ENCODE measurements at places on chromosomes 3 and 15.

GRCh38 chr3:11606090-11606784 is 37.5 kb downstream of the VGLL4 start:
- no peak for DNase-seq

- DNase-seq = no peak
Measured at GRCh38 chr3:185658504-185658912, 72.4 kb downstream of the SENP2 start.

- no peak for DNase-seq
Measured at GRCh38 chr15:65222891-65223290, 11.6 kb upstream of the CILP start.

GRCh38 chr15:47360305-47360704 is 357.0 kb upstream of the SEMA6D start:
- DNase-seq = no peak

- no peak for DNase-seq
Measured at GRCh38 chr15:90989040-90989768, 5.1 kb downstream of the PRC1 start.

DNA sequence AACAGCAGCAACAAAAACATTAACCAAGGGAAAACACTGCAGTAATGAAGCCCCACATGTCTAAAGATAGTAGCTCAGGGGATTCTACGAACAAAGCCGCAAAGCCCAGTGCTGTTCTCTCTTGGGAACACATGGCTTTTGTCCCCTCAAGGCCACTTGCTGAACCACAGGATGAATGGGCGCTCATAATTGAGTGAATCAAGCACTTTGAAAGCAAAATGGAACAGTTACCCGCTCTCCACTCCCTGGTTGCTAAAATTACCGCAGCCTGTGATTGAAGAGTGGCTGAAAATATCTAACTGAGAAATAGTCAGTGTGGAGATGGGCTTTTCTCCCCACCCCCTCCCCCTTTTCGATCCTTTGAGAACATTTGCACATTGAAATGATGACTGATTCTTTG is 39.6 kb downstream of the RASGRF1 start:
- no peak for DNase-seq

GRCh38 chr3:114435386-114436115 is 141.7 kb downstream of the TIGIT start:
- no peak for DNase-seq

DNA sequence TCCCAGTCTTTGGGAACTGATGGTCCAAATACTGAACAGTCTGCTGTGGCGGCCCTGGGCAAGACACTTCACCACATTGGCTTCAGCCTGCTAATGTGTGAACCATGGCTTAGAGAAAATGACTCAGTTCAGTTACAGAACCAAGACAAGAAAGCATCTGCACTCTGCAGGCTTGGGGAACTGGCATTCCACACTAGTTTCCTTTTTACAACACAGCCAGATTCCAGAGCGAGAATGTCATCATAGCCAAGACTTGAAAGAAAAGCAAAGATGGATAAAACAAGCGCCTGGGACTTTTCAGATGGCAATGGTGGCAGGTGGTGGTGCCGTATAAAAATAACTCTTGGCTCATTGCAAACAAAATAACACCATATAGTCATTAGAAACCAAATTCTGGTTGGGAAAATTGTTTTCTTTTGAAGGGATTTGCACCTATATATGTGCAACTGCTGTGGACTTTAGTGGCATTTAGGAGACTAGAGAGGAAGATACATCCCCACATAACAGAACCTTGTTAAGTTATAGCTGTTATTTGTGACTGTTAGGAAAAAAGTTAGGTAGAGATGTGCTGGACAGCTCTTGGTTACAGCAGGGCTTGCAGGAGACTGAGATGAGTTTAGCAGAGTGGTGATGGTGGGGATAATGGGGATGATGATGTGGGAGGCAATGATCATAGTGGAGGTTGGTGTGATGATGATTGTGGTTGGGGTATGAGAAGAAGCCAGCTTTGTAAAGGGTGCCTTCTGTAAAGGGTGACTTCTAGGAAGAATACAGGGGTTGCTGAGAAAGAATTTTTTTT is 273.6 kb downstream of the THRB start:
- DNase-seq = no peak

- DNase-seq = no peak
Measured at GRCh38 chr3:194973366-194974000, 287.8 kb downstream of the FAM43A start.

DNA sequence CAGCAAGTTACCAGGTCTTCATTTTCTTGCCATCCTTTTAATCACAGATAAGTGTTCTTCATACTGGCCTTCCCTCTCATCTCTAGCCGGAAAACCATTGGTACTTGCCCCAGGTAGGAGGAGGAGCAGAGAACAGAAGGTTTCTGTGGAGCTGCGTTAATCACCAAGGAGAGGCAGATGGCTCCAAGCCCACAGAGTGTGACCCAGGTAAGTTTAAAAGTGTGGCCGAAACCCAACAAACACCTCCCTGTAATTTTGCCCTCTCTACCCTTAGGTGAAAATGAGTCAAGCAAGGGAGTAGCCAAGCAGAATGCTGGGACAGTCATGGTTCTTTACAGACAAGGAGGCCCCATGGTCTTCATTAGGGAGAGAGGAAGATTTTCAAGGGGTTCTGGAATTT is 37.3 kb downstream of the NFKBIZ start:
- DNase-seq = no peak

DNA sequence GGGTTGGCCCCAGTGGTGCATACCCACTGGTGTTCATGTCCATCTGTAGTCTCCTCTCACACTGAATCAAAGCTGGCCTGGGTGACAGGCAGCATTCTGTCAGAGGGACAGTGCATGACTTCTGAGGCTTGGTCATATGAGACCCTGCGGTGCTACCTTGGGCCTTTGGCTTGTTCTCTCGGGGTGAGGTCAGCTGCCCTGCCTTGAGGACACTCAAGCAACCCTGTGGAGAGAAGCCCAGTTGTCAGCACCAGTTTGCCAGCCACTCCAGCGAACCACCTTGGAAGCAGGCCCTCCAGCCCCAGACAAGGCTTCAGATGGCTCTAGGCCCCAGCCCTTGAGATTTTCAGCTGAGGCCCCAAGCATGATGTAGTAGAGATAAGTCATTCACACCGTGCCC is 16.9 kb upstream of the RAB7A start:
- DNase-seq = no peak

DNA sequence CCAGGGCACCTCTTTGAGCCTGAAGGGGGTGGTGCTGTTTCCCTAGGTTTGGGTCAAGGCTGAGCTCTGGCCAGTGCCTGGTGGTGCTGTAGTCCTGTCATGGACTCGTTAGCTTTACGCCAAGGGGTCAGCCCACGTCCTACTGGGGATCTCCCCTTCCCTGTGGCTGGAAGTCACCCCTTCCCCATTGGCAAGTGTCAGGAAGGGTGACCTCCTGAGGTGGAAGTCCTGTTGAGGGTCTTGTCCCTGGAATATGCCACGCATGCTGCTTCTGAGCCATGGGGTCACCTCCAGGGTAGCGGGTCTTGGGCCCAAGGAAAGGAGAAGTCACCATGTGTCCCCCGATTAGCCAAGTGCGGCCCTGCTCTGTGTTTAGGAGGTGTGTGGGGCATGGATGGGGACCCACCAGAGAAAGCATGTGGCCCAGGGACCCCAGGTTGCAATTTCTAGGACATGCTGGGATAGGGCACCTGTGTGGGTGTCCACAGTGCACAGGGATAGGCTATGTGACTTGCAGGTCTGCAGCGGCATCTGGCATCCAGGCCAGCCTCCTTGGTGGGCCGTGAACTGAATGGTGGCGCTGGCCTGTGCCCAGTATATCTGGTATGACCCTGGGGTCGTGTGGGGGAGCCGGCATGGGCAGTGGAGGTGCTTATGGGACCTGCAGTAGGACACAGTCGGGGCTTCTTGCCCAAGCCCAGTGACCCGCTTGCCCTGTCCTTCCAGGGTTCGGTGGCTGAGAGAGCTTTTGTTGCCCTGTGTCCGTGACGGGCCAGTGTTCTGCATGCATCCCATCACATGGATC is 226.7 kb downstream of the SNRPN start:
- DNase-seq = no peak

DNA sequence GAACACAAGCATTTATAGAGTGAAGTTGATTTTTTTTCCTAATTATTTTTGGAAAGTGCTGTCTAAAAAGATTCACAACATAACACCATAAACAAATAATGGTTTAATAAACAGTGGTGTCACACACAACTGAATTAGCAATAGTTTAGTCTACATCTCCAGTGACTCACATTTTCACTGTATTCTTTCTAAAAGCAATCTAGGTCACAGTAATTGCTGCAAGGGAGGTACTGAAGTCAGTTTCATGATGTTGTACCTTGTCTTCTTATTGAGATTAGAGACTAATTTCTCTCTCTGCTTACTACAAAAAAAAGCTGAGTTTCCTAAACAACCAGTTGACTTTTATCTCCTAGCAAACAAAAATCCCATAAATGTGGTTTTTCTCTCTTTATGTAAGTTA is 29.6 kb downstream of the PLSCR4 start:
- DNase-seq = no peak

DNA sequence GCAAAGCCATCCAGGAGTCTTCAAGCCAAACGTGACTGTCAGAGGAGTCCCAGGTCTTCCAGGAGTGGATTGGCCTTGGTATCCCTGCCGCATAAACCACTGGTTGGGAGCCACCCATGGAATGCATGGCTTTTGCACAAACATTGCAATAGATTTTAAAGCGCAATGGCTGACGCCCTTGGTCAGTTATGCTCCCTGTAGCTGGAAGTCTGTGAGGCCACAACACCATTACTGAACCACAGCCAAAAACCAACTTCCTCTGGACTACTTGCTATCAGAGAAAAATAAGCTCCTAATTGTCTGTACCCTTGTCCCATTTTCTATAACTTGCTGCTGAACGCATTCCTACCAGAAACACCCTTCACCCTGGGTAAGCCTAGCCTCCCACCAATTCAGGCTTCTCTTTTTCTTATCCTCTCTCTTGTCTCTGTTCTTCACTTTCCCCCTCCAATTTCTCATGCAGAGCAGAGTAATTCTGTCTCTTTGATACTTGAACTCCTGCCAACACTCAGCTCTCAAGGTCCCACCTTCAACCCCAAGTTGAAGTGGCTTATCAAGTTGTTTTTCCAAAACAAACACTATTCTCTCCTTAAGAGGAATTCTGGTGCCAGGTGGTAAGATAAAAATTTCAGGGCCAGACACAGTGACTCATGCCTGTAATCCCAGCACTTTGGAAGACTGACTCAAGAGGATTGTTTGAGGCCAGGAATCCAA is 176.4 kb upstream of the UBE2E1 start:
- no peak for DNase-seq

GRCh38 chr3:131962982-131963381 is 71.8 kb downstream of the CPNE4 start:
- DNase-seq = no peak

DNA sequence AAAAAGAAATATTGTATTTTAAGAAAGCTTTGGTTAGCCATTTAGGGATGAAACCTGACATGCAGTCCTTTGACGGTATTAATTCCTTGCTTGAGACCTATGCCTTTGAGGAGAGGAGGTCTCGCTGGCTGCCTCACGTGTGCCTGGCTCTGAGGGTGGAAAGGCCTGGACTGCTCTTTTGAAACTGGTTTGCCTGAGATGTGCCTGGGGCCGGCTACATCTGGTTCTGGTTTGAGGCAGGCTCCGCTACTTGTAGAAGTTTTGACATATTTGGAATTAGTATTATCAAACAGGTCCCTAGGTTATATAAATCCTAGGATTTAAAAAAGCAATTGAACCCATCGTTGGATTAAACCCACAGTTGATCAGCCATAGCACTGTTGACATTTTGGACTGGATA is 6.5 kb downstream of the NISCH start:
- no peak for DNase-seq

GRCh38 chr3:40042752-40043443 is 233.5 kb downstream of the MYRIP start:
- DNase-seq = no peak

DNA sequence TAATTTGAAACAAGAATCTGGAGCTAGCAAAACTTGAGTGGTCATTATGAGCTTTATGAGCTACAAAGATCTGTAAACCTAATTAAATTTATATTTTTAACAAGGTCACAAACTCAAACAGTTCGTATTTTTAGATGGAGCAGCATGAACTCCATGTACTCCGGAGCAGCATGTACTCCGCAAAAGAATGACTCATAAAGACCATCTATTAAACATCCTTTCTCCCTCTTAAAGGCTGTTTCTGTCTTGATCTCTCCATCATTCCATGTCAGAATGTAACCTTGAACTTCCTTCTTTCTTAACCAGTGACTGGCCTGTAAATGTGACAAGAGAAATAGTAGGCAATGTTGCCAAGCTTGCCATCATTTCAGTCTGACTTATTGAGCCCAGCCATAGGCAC is 696.9 kb downstream of the ZNF385D start:
- DNase-seq = no peak

- no peak for DNase-seq
Measured at GRCh38 chr3:130378677-130379191, 33.3 kb downstream of the COL6A5 start.

DNA sequence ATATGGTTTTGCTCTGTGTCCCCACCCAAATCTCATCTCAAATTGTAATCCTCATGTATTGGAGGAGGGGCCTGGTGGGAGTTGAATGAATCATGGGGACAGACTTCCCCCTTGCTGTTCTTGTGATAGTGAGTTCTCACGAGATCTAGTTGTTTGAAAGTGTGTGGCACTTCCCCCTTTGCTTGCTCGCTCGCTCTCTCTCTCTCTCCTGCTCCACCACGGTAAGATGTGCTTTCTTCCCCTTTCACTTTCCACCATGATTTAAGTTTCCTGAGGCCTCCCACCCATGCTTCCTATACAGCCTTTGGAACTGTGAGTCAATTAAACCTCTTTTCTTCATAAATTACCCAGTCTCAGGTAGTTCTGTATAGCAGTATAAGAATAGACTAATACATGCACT is 60.7 kb downstream of the GSK3B start:
- DNase-seq = no peak

- DNase-seq = no peak
Measured at GRCh38 chr3:164470471-164470870, 607.8 kb downstream of the SI start.

GRCh38 chr3:160564949-160565441 is 376 bp downstream of the KPNA4 start:
- DNase-seq = no peak

GRCh38 chr3:101850246-101851051 is 1.1 kb downstream of the NFKBIZ start:
- peak; percentile 64 for DNase-seq

DNA sequence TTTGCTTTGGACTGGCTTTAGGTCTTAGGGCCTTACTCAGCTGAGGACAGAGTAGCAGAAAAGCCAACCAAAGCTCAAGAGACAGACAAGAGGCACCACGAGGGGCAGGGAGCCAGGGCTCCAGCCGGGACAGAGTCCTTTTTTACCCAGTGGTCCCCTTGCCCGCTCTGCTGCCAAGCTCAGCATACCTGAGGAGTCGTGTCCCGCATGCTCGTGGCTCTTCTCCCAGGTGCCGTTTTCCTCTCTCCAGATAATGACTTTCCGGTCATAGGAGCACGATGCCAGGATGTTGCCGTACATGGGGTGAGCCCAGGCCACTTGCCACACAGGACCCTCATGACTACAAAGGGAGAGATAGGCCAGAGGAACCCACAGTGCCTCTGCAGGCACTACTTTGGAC is 8.5 kb downstream of the SEC13 start:
- no peak for DNase-seq

- no peak for DNase-seq
Measured at GRCh38 chr3:31187380-31187779, 292.9 kb upstream of the GADL1 start.

- DNase-seq = no peak
Measured at GRCh38 chr3:61136191-61136590, 115.1 kb downstream of the FHIT start.

- DNase-seq = no peak
Measured at GRCh38 chr3:51879937-51880336, 4.5 kb upstream of the IQCF5 start.

Measured in CD8-positive, alpha-beta T cell (primary cell).